Progenitor cell of endocrine pancreas (in vitro differentiated cells): ENCODE measurements at places on chromosomes 2 and 18. TPM values are rescaled to one million over a fixed set of nuclear protein-coding genes. Genes with fewer than 3 reads are reported as not detected.

- no peak for DNase-seq
These were observed 107.1 kb downstream of the TTN start for GRCh38 chr2:178700136-178700535.

GRCh38 chr2:164903204-164903603, 52.1 kb downstream of the SLC38A11 start:
- DNase-seq, result no peak

- DNase-seq, result no peak
These were observed 142.1 kb downstream of the USP34 start for GRCh38 chr2:61328707-61329251.

GRCh38 chr2:101610750-101611315, 86.7 kb upstream of the MAP4K4 start:
- DNase-seq, result no peak

DNA sequence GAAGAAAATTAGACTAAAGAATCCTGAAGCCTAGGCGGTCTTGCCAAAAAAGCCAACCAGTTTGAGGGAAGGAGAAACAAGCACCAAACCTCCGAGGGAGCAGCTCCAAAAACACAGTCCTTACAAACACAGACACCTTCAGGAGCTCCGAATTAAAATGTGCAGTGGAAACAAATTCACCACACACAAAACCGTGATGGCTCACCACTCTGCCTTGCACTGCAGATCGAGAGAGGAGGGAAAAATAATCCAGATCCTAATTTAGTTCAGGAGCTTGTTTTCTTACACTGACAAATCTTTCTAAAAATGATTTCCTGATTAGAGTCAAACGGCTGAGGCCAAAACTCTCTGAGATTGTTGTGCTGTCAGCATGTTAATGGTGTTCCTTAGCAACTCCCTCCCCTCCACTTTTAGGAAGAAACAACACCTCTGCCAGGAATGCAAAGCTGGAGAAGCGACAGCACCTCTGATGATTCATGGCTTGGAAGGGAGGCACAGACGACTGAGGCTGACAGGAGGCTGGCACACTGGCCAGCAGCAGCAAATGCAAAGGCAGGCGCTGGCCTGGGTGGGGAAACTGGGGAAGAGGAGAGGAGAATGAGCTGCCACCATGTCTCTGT, 249.4 kb upstream of the KLHL29 start:
- no peak for DNase-seq

GRCh38 chr18:3593381-3593903, 143.5 kb downstream of the TGIF1 start:
- no peak for DNase-seq

- DNase-seq, result no peak
These were observed 980.8 kb downstream of the TSN start for GRCh38 chr2:122736279-122736678.

- no peak for DNase-seq
These were observed 119.1 kb downstream of the AQP4 start for GRCh38 chr18:26746398-26746797.

CCL20 gene
- not detected in 2 replicates for total RNA-seq

- no peak for DNase-seq
These were observed 26.0 kb downstream of the CTAGE1 start for GRCh38 chr18:22391407-22392345.

DNA sequence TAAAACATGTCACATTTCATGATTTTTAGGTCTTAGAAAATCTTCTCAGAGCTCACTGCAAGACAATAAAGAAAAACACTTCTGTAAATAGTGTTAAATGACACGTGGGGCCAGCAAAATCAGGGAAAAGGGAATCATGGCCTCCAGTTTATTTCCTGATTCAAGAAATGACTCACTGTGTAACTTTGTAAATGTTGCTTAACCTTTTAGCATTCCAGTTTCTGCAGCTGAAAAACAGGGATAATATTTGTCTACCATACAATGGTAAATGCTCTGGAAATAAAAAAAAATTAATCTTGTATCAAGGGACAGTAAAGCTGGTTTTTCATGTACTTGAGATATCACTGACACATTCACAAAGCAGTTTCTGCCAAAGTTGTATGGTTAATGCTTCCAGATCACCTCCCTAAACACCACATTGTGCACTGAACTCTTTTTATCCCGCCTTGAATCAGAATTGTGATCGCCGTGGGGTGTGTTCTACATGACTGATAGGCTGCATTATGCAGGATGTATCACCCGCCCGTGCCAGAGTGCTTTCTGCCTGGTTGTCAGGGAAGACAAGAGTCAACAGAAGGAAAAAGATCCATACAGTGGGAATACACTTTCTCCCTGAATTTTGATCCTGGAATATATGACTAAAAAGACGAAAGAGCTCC, 238.8 kb downstream of the IKZF2 start:
- DNase-seq, result no peak

GRCh38 chr2:161613161-161613560, 11.1 kb upstream of the SLC4A10 start:
- DNase-seq, result no peak

GRCh38 chr2:238505119-238505891, 78.6 kb downstream of the ASB1 start:
- DNase-seq, result no peak

GRCh38 chr2:188865681-188866080, 108.5 kb upstream of the COL3A1 start:
- no peak for DNase-seq

DNA sequence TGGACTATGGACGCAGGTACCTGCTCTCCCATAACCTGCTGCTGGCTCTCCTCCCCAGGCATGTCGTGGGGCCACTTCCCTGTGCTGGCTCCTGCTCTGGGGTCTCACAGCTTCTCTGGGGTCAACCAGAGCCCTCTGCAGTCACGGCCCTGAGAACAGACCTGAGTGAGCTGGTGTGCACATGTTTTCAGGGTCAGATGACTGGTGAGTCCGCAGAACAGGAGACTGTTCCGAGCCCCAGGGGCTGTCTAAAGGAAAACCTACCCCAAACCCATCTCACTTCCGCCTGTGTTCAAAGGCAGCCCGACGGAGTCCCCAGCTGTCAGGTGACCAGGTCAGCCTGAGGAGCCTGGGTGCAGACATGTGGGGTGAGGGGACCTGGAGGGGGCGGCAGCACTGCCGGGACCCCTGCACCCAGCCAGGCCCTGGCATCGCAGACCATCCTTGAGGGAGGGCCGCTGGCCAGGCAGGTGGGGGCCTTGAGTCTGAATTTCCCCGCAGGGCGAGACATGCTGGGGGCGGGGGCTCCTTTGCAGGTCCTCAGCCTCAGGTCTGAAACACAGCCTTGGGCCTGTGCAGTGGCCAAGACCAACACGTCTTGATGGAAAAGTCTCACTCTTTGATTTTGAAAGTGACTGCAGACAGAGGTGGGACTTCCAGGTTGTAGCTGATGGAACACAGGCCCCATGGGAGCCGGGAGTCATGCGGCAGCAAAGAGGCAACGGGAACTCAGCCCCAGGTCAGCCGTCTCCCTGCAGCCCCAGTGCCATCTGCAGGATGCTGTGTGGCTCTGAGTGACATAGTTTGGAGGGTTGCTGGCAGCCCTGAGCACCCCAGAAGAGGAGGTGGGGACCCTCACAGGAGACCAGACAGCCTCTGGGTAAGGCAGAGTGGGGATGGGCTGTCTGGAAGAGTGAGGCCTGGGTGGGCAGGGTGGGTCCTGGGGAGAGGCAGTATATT, 65.3 kb downstream of the TWIST2 start:
- DNase-seq, result no peak

C2orf78 gene
- not detected in 2 replicates for total RNA-seq

- DNase-seq, result no peak
These were observed 14.8 kb downstream of the SPRED2 start for GRCh38 chr2:65417509-65418085.

- DNase-seq, result no peak
These were observed 68.6 kb downstream of the CIB4 start for GRCh38 chr2:26572591-26572990.

SERPINB3 gene
- total RNA-seq, result not detected in 2 replicates

DNA sequence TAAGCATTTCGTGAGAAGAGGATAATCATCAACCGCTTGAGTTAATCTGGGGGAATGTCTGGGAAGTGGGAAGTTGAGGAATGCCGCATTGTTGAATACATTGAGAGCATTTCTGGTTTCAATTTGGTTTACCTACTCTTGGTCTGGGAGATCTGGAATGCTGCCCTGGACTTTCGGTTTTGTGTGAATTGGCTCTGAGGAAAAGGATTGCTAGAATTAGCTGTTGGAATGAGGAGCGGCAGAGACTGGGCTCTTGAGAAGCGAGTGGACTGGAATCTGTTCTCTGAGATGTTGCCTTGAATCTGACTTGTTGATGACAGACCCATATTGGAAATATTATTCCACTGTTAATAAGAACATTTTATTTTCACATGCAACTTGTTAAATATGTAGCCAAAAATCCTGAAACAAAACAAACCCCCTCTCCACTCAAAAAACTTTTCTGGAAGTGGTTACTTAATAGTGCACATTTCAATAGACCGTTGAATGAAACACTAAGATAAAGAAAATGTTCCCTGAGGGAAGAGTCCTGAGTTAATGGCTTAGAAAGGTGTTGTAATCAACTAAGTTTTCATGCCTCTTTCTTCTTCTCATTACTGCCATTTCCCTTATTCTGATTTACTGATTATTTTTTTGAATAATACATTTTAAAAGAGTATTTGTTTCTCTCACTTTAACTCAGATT, 50.8 kb downstream of the PTPRM start:
- DNase-seq, result no peak

GRCh38 chr2:98252038-98252773, 94.0 kb upstream of the CNGA3 start:
- DNase-seq, result no peak

DNA sequence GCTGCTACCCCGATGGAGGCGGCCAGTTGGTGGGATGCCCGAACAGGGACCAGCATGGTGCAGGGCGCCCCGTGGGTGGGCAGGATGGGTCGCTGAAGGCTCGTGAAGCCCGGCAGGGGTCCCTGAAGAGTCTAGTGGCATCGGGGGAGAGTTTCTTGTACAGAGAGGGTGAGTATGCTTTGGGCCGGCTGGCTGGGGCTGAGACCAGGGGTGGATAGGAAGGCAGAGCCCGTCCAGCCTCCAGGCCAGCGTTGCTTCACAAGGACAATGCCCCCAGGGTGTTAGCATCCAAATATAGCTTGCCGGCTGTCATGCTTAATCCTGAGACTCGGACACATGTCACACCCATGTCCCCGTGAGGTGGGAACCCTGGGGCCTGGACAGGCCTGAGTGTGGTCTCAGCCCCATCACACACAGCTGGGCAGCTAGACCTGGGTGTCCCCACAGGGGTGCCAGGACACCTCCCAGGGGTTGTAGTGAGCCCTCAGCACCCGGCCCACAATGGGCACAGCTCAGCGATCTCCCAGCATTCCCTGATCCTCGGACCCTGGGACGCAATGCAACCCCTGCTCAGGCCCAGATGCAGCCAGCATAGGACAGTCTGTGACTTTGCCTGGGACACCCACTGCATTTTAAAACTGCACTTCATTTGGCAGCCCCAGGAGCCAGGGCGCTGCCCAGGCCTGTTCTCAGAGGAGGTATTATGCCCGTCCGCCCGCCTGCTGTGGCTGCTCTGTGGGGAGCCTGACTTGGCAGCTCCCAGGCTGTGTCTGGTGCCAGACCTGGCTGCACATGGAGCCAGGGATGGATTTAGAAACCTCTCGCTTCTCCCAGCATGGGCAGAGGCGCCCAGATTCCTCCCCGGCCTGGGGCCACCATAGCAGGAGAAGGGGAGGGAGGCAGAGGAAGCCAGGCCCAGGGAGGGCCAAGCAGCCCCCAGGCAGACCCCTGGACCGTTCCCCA, 36.4 kb downstream of the RAMP1 start:
- DNase-seq, result no peak

IL18RAP gene
- not detected in 2 replicates for total RNA-seq

GRCh38 chr2:30310955-30311354, 79.6 kb downstream of the LBH start:
- no peak for DNase-seq

- DNase-seq, result no peak
These were observed 189.8 kb downstream of the LTBP1 start for GRCh38 chr2:33136566-33136965.

DNA sequence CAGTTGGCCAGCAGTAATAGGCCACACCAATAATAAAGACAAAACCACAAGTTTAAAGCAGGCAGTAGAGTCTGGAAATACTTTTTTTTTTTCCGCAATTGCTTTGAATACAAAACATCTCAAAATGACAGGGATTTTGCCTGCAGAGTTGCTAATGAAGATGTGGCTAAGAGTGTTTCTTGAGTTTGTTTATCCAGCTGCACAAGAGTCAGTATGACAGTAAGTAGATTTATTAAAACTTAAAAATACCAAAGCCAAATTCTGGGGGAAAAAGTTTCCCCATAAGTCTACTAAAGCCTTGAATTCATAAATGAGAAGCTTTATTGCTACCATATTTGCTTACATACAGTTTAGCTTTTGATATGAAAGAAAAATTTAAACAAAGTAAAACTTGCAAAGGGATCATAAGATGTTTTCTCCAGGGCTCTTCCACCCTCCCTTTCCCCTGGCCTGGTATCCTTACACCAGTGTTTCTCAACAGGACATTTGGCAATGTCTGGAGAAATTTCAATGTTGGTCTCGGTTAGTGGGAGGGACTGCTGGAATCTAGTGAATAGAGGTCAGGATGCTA, 3.9 kb upstream of the DSEL start:
- DNase-seq, result no peak

DNA sequence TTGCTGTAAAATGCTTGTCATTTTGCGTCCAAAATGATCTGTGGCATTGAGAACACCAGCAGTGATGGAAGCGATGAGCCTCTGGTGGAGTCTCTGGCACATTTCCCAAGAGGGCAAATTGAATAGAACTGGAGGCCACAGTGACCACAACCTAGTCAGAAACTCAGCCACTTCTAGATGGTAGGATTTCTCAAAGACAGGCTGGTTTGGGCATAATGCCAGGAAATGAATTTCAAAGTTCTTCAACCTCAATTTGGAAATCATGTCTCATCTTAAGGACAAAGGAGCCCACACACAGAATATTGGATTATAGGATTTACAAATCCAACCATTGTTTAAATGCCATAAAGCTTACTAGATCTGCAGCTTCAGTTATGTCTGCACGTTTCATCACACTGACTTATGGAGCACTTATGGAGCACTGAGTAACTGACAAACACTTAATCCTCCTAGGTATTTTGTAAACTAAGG, 132.1 kb downstream of the COL6A3 start:
- DNase-seq, result no peak

POTEI gene
- total RNA-seq, result 4.9 and 5.6 TPM in 2 replicates

- no peak for DNase-seq
These were observed 114.7 kb upstream of the CAVIN2 start for GRCh38 chr2:191961556-191961955.

DNA sequence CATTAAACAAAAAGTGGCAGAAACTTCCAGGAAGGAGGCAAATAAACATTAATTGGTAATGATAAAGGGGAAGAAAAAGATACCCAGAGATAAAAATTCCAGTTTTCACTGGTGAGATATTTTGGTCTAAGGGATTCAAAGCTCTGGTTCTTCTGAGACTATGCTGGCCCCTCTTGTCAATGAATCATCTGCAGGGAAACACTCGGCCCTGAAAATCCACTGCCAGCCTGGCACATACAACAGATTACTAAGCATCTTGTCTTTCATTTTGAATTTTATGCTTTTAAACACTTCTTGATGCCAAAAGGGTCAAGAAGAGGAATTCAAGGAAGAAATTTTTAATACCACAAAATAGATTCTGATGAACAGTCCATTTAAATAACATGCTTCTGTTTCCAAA, 1603.8 kb upstream of the ZEB2 start:
- DNase-seq, result no peak

LYG1 gene
- 3.3 and 3.4 TPM in 2 replicates for total RNA-seq

GRCh38 chr2:215299337-215299859, 12.5 kb upstream of the ATIC start:
- no peak for DNase-seq

GRCh38 chr2:9360110-9360509, 63.2 kb downstream of the ITGB1BP1 start:
- DNase-seq, result no peak

PMS1 gene
- total RNA-seq, result 63.6 and 72.4 TPM in 2 replicates

GRCh38 chr2:166519391-166519962, 25.4 kb upstream of the SCN7A start:
- no peak for DNase-seq
